ENCODE measurements at places on chromosomes 4 and X. TPM values are rescaled to one million over a fixed set of nuclear protein-coding genes. Genes with fewer than 3 reads are reported as not detected.

DNA sequence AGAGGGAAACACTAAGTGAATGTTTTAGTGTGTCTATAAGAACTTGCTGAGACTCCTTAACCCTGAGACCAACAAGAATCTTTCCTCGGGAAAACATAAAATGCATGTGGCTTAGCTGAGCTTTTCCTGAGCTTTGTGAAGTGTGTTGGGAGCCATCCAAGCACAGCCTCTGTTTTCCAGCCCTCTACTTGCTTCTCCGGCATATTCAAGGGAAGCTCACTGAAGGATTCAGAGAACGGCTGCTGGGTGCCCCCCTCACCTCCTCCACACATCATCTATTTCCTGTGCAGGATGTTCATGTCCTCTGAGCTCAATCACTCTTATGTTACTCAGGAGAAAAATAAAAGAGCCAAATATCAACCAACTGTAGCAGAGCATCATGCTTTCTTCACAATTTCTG lies 492.1 kb downstream of the IL15 start:
- DNase-seq: peak; percentile 14

GRCh38 chr4:16199093-16199492 lies 27.2 kb downstream of the TAPT1 start:
- DNase-seq: no peak

DNA sequence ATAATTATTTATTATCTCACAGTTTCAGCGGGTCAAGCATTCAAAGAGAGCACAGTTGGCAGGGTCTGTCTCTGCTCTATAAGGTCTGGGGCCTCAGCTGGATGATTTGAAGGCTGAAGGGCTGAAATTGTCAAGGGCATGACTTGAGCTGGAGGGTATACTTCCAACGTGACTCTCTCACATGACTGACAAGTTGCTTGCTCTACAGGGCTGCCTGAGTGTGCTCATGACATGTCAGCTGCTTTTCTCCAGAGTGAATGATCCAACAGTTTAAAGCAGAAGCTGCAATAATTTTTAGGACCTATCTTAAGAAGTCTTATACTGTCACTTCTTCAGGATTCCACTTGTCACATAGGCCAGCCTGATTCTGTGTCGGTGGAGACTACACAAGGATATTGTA lies 51.2 kb downstream of the TIGD2 start:
- DNase-seq: no peak

Gene TMEM192
- 12.0 TPM for total RNA-seq

Gene RBMXL3
- not detected for total RNA-seq

DNA sequence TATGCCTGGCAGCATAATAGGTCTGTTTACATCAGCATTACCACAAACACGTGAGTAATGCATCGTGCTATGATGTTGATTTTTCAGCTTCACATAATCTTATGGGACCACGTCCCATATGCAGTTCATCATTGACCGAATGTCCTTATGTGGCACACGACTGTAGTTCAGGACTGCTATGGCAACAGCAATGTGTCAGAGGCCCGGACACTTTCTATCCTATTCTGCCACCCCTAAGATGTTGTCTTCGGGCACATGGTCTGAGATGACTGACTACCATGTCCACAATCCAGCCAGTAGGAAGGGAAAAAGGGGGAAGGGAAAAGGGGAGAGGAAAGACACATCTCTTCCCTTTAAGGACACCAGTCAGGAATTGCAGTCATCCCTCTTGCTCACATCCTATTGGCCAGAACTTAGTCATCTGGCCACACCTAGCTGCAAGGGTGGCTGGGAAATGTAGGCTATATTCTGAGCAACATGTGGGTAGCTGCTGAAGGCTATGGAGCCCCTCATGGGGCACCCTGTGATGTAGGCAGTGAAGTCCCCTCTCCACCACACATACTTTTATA lies 196.0 kb upstream of the RBPJ start:
- no peak for DNase-seq

Gene NIPAL1
- total RNA-seq: 13.7 TPM

DNA sequence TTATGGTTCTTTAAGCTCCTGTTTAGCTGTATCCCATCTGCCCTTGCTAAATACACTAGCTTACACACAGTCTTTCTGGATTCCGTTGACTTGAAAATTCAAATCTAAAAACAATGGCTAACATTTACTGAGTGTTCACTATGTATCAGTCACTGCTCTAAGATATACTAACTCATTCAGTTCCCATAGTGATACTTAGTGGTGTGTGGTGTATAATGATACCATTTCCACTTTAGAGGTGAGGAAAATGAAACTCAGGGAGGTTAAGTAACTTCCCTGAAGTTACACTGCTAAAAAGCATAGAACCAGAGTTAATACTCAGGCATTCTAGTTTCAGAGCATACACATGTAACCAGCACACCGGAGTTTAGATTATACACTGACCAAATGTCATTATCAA lies 762.0 kb downstream of the GRID2 start:
- DNase-seq: no peak

GRCh38 chr4:25425361-25425760 lies 48.3 kb downstream of the ANAPC4 start:
- DNase-seq: no peak

Gene RTL5
- total RNA-seq: 4.8 TPM

Gene TSPAN5
- 27.5 TPM for total RNA-seq

GRCh38 chrX:53280331-53281320 lies 758 bp downstream of the IQSEC2 start:
- DNase-seq: no peak

Gene BMPR1B
- 1.7 TPM for total RNA-seq

GRCh38 chr4:102342404-102343074 lies 2.7 kb downstream of the SLC39A8 start:
- no peak for DNase-seq

GRCh38 chrX:153029875-153030274 lies 26.4 kb upstream of the PNMA3 start:
- no peak for DNase-seq

Gene TLR1
- total RNA-seq: 17.2 TPM

- no peak for DNase-seq
Measured at GRCh38 chr4:39802005-39802404, 104.1 kb downstream of the UBE2K start.

Gene ARHGEF6
- 28.5 TPM for total RNA-seq

- no peak for DNase-seq
Measured at GRCh38 chr4:105119356-105119755, 27.3 kb upstream of the TET2 start.

DNA sequence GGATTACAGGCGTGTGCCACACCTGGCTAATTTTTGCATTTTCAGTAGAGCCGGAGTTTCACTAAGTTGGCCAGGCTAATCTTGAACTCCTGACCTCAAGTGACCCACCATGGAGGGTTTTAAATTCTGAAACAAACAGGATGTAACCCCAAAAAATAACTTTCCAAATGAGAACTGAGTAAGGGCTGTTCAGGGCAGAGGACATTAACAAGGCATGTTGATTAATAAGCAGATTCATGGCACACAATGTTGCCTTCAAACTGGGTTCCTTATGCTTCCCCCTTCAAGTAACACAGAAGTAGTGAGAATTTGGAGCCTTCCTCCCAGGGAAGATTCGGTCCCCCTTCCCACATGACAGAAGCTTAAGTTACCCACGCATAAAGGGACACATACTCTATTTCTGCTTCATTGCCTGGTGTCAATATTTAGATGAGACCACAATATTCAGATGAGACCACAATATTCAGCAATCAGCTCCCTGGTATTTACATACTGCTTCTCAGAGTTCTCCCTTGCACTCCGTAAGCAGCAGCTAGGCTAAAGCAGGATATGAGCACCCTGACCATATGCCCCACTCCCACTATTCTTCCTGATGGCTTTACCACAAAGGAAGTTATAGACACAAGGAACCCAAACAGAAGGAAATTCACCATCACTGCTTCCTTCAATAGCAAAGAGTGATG lies 21.4 kb downstream of the GRSF1 start:
- DNase-seq: no peak

Gene IDUA
- 7.9 TPM for total RNA-seq

GRCh38 chrX:16946971-16947562 lies 609 bp downstream of the REPS2 start:
- DNase-seq: no peak

DNA sequence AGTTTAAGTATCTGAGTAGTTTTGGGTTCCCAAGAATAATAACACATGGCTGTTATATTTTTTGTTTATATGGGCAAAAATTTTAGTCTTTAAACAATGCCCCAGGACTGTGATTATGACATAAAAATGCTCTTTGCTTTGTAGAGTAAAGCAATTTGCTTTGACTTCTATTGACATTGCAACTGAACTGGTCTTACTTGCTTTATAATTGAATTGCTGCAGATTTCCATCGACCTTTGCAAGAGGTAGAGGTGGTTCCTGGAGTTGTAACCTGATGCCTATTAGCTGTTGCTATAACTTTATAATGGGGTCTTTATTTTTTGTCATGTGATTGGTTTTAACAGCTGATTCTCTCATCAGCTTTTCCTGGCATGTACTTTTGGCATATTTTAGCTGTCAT lies 302.9 kb downstream of the ARHGAP10 start:
- DNase-seq: no peak

Gene AREG
- total RNA-seq: 1.8 TPM

DNA sequence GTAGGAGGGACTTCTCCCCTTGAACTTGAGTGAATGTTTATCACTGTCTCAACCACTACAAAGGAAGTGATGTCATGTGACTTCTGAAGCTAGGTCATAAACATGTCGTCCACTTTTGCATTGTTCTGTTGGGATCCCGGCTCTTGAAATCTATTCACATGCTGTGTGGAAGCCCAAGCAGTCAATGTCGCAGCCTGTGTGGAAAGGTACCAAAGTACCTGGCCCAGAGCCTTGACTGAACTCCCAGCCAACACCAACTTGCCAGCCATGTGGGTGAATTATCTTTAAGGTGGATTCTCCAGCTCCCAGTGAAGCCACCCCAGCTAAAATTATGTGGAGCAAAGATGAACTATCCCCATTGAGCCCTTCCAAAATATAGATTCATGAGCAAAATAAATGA lies 85.0 kb upstream of the USP38 start:
- no peak for DNase-seq
